ENCODE measurements at places on chromosomes 2 and 18.

DNA sequence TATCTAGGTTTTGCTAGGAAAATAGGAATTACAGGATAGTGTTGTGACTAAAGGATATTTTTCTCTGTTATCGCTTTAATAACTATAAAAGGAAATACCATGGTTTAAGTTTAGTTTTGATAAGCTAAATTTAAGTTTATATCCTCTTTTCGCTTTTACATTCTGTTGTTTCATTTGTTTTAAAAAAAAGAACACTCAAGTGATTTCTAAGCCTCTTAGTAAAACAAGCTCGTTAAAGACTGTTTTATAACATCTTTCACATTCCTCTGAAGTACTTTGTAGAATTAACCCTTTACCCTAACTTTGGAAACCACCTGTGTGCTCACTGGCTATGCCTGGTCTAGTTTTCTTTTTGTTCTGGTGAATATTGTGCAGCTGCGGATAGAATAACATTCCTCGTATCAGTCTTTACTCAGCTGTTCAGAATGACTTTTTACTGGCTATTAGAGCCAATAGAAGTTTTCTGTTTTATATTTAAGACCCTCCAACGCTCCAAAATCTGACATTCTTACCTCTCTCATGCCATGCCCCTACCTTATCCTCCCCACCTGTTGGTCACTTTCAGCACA lies 183.1 kb downstream of the PTPRM start:
- no peak for DNase-seq

DNA sequence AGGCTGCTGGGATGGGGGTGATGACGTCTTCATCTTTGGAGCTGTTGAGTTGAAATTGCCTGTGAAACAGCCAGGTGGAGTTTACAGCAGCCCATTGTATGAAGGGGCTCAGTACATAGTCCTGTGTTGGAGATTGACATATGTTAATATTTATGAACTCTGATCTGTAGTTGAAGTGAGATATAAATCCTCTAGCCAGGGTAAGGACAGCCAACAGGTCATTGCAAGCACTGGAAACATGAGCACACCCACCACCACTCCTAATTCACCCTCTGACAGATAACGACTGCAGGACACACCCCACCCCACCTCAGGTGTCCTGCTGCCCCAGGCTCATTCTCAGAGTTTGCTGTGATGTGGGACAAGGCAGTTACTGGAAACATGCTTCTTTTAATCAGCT lies 112.4 kb upstream of the TRIB2 start:
- no peak for DNase-seq

GRCh38 chr2:33144243-33144642 lies 197.5 kb downstream of the LTBP1 start:
- no peak for DNase-seq

DNA sequence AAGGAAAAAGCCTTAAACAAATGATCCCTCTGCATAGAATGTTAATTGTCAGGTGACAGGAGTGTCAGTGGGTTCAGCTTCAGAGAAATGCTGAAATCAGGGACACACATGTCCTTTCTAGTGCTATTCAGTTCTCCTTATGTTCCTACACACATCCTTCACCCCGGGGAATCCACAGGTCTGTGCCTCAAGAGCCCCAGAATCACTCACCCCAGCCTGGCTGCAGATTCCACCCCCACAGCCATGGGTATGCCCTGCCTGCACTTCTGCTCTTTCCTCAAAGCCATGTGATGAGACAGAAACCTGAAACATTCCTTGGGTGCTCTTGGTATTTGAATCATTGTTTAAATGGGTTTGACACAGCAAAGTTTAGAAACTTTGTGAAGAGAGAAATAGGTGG lies 27.4 kb upstream of the FZD7 start:
- DNase-seq, result no peak

GRCh38 chr18:75167759-75168618 lies 41.0 kb downstream of the PTGR3 start:
- DNase-seq, result no peak

GRCh38 chr18:37381554-37381953 lies 184.0 kb downstream of the CELF4 start:
- no peak for DNase-seq

- DNase-seq, result no peak
Observed at GRCh38 chr2:208062961-208063360, 37.6 kb upstream of the PLEKHM3 start.

DNA sequence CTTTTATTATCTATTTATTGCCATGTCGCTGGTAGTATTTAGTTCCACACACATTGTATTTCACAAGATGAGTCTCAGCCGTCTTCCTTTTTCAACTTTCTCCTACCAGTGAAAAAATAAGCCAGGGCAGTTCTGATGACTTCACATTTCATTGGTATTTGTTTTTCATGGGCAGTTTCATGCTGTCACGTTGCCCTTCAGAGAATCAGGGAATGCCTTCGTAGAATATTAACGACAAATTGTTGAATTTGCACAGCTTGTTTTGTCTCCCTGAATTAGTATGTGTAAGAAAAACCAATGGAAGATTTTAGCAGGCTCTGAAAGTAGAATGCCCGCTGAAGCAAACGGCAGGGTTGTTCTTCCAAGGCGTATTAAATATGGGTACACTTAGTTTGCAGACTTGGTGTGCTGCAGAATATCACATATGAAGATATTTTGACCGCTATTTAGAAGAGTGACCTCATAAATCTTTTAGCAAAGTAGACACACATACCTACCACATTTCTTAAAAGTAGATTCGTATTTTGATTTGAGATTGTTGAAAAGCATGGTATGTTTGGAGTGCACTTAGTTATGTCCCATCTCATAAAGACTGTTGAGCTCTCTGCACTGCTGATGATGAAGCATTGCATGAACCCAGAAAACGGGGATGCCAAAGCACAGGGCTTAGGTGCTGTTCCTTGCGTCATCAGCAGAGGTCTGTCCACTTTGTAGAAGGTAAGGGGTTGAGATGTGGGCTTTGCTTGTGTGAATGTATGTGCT lies 2.9 kb downstream of the NEDD4L start:
- no peak for DNase-seq

GRCh38 chr18:12433829-12434540 lies 26.3 kb downstream of the PRELID3A start:
- no peak for DNase-seq

GRCh38 chr2:116074161-116074560 lies 1631.7 kb downstream of the DPP10 start:
- DNase-seq, result no peak

GRCh38 chr2:145654746-145655145 lies 1134.8 kb upstream of the ZEB2 start:
- DNase-seq, result no peak
